ENCODE measurements at places on chromosomes 3 and 15.

DNA sequence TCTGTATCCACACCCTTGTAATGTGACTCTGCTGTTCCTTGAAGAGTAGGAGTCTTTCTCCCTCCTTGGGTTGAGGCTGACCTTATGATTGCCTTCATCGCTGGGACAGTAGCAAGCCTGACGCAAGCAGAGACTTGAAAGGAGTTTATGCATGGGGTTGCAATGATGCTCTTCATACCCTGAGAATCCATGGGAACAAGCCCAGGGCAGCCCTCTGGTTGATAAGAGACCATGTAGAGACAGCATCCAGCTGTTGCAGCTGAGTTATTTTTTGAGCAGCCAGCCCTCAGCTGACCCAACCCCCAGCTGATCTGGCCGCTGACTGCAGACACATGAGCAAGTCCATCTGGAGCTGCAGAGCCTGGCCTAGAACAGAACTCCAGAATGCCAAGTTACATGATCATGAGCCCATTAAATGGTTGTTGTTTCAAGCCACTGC, 60.6 kb upstream of the ARNT2 start:
- DNase-seq = no peak

GRCh38 chr3:147090461-147090860, 315.9 kb downstream of the ZIC4 start:
- DNase-seq = no peak

GRCh38 chr15:68526784-68527183, 52.0 kb upstream of the CORO2B start:
- no peak for DNase-seq

DNA sequence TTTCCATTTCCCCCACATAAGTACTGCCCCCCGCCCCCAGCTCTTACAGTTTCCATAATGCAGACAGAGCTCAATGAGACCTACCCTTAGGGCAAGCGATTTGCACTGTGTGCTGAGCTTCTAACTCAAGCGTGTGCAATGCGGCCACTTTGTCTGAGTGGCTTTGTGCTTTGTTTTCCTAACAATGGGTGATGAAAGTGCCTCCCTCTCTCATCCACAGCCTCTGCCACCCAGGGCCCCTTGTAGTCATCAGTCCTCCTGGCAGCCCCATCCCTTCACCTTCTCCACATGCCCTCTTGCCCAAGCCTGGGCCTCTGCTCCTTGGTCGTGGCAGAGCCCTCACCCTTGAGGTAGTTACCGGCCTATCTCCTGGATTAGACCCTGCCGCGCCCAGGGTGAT, 17.2 kb downstream of the DAPK2 start:
- DNase-seq = no peak

DNA sequence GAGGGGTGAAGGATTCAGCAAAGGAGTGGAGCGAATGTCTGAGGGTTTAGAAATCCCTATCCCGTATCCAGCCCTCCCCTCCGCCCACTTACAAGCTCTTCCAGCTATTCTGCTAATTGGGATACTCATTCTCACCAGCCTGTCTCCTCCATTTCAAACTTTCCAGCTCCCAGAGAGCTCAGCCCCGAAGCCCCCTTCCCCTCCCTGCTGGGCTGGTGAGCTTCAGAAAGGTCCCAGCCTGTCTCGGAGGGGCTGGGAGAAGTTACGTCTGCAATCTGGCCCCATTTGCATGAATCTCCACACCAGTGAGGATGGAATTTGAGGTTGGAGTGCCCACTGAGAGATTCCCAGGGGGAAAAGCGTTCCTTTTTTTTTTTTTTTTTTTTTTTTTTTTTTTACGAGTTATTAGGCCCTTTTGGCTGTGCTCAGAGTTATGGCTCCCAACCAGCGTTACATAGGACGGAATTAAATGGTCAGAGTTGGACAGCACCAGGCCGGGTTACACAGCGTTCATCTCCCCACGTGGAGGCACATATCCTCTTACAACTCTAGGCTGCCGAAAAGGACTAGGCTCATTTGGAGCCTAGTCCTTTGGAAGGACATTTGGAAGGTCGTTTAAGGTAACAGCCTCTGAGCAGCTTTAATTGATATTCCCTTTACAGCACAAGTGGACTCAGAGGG, 34.6 kb downstream of the FGD5 start:
- no peak for DNase-seq

- no peak for DNase-seq
Measured at GRCh38 chr3:97940034-97940433, 32.2 kb downstream of the RIOX2 start.

DNA sequence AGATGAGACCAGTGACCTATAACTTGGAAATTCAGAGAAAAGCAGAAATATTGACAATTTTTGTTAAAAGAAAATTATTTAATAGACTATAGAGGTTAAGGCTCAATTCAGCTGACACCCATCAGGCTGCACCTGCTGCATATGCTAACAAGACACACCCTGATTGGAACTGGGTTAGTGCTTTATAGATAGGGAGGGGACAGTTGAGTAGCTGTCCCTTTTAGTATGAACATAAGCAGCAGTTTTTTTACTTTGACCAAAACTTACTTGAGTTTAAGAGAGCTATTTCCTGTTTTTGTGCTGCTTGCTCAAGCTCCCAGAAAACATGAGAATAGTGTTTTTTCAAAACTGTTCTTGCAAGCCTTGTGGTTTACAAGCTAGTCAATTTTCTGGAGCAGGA, 292.6 kb downstream of the LRRC3B start:
- DNase-seq = no peak

GRCh38 chr15:91936182-91936775, 82.8 kb downstream of the SLCO3A1 start:
- no peak for DNase-seq

DNA sequence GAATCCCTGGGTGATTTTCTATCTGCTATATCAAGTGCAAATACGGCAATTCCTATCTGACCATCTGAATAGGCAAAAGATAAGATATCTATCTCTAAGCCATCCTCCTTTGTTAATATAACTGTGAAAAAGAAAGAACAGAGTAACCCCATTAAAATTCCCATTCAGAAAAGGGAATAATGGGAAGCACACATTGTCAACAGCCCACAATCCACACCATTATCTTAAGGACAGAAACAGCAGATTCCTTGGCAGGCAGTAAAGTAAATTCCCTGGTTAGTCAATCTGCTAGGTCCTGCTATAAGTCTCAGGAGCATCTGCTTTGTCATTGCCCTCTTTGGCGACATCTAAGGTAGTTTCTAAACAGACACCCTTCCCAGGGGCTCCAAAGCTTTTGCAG, 21.9 kb upstream of the NRG4 start:
- no peak for DNase-seq

GRCh38 chr15:39580117-39580484, 778 bp upstream of the THBS1 start:
- DNase-seq = peak; percentile 98

DNA sequence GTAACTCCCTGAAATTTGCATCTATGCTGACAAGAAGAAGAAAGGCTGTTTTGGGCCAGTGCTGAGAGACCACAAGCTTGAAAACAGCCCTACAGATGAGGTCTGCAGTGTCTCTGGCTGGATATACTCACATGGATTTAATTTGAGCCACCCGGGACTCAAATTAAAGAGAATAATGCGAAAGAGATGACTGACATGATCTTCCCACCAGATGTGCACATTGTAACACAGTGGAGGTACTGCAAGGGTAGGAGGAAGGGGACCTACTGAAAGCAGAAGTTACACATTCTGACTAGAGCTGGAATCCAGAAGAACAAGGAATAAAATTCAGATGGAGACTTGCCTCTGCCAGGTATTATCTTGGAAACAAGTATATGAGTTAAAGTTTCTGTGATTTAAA, 728.3 kb upstream of the SGO1 start:
- DNase-seq = no peak

DNA sequence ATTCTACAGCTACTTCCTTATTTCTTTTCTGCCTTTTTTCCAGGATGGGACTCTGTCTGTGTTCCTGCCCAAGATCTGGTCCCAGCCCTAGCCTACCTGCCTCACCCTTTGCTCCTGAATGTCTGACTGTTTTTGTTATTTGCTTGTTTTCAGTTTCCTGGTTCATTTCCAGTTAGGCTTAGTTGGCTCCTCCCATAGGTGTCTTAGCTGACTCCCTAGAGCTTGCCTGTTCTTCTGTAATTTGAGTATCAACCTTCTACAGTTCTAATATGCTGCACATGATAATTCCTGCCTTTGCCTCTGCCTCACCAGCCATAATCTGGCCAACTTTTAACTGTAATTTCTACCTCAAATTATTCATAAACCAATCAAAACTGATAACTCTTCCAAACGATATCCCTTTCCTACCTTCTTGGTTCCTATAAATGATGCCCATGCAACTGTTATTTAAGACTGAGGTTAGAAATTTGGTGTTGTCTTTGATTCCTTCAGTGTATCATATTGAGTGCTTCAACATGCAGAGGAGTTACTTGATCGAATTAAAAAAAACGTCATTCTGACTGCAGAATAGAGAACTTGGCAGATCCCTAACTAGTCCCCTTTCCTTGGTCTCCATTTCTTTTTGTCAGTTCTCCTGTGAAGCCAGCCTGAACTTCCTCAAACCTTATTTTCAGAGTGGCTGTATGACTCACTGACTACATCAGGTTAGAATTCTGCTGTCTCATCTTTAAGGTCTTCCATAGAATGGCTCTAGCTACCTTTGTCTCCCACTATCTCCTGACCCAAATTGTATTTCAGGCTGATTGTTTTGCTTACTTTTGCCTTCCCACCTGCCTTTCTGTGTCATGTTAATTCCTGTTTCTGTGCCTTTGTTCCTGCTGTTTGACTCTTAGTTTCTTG, 8.4 kb downstream of the GOLM2 start:
- no peak for DNase-seq

DNA sequence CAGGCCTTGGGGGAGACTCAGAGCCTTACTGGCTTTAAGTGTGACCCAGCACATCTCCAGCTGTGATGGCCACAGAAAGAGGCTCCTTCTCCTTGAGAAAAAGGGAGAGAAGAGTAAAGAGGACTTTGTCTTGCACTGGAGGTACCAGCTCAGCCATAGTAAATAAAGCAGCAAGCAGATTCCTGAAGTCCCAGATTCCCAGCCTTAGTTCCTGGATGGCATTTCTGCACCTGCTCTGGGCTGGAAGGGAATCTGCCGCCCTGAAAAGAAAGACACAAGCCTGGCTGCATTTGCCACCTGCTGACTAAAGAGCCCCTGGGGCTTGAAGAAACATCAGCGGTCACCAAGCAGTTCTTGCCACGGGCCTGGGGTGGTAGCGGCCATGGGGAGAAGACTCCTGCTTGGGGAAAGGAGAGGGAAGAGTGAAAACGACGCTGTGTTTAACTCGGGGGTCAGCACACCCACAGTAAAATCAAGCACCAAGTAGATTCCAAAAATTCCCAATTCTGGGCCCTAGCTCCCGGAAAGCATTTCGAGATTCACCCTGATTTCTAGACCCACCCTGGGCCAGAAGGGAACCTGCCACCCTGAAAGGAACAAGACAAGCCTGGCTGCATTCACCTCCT, 24.2 kb upstream of the TNK2 start:
- no peak for DNase-seq

GRCh38 chr3:126394977-126395321, 240 bp downstream of the CFAP100 start:
- DNase-seq = no peak

DNA sequence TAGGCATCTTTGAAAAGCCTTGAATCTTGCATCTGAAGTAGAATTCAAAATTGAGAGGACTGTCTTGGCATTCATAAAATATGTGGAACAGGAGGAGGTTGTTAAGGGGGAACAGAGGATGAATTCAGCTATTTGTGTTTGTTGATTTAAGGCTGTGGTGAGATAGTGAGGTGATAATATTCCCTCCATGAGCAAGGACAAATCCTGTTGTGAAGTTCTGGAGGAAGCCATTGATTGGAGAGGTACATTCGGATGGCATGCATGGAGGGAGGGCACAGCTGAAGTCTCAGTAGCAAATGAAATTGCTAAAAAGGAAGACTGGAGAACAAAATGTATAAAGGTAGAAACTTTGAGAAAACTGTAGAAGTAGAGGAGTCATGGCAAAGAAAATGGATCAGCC, 443.8 kb downstream of the NLGN1 start:
- DNase-seq = no peak

DNA sequence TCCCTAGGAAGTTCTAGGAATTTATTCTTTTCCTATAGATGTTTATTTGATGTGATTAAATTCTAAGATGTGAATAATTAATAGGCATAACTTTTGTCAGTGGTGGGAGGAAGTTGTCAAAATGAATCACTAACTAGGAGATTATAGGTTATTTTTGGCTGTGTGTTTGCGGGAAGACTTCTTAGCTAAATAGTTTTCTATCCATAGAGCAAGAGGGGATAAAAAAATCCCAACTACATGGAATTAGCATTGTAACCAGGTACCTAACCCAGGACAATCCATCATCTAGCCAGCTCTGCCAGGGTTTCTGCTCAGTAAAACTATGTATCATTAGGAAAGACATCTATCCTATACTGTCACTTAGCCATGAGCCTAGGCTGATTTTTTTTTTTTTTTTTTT, 23.9 kb downstream of the SLC30A4 start:
- DNase-seq = no peak

GRCh38 chr15:55696221-55696620, 46.7 kb downstream of the PRTG start:
- no peak for DNase-seq

DNA sequence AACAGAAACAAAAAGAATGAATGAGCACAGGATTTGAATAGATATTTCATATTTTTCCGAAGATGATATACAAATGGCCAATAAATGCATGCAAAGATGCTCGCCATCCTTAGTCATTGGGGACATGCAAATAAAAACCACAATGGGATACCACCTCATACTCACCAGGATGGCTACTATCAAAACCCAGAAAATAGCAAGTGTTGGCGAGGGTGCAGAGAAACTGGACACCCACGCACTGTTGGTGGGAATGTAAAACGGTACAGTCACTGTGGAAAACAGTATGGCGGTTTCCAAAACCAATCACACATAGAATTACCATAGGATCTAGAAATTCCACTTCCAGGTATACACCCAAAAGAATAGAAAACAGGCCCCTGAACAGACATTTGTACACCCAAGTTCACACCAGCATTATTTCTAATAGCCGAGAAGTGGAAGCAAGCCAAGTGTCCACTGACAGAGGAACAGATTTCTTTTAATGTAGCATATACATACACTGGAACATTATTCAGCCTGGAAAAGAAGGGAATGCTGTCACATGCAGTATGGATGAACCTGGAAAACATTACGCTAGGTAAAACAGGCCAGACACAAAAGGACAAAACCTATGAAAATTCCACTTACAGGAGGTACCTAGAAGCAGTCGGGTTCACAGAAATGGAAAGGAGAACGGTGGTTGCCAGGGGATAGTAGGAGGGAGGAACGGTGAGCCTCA, 3.6 kb downstream of the RNF168 start:
- no peak for DNase-seq

GRCh38 chr3:3495611-3496010, 303.6 kb upstream of the LRRN1 start:
- no peak for DNase-seq

DNA sequence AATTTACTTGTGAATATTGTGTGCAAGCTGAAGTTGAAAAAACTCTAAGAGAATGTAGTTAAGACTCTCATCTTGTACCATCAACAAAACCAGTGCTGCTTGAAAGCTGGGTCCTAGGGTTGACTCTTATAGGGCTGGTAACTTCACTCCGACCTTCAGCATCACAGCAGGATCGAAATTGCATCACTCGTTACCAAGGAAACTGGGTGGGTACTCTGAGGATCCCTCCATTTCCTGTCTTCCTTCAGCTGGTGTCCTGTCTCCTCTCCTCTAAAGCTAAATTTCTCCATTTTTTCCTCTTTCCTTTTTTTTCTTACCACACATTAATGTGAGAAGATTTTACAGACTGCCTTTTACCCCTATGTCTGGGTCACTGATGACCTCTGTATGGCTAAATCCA, 3.0 kb upstream of the APH1B start:
- DNase-seq = no peak

- DNase-seq = no peak
Measured at GRCh38 chr15:99578809-99579208, 13.0 kb downstream of the MEF2A start.

- DNase-seq = peak; percentile 70
Measured at GRCh38 chr3:197298945-197299854, 788 bp upstream of the DLG1 start.
